Articular chondrocyte of knee joint (primary cell): ENCODE measurements at places on chromosomes 6 and 20. TPM values are rescaled to one million over a fixed set of nuclear protein-coding genes. Genes with fewer than 3 reads are reported as not detected.

DACT2 gene
- total RNA-seq = 3.3 and 5.5 TPM in 2 replicates

LGSN gene
- total RNA-seq = not detected in 2 replicates

NDRG3 gene
- total RNA-seq = 23.3 and 23.9 TPM in 2 replicates

RTF2 gene
- 74.5 and 75.5 TPM in 2 replicates for total RNA-seq

KLHDC3 gene
- total RNA-seq = 58.9 and 59.6 TPM in 2 replicates

EYA4 gene
- total RNA-seq = 0.26 and 0.32 TPM in 2 replicates

NKX2-2 gene
- total RNA-seq = not detected in 2 replicates

ARFRP1 gene
- total RNA-seq = 23.0 and 23.5 TPM in 2 replicates

ARMC12 gene
- 0.39 and 0.54 TPM in 2 replicates for total RNA-seq

ANGPT4 gene
- total RNA-seq = under 0.01 TPM in 1 of 2 replicates, not detected in the other
